ENCODE measurements at places on chromosomes 3 and 15.
A peak's percentile ranks its signal among the peaks of the same experiment; 100 is the strongest.

GRCh38 chr3:193704431-193704830 lies 111.4 kb downstream of the OPA1 start:
- DNase-seq: no peak

- DNase-seq: no peak
Observed at GRCh38 chr3:142656575-142656974, 60.4 kb downstream of the PLS1 start.

- peak; percentile 82 for DNase-seq
Observed at GRCh38 chr15:41490355-41490754, 3.3 kb upstream of the ITPKA start.

DNA sequence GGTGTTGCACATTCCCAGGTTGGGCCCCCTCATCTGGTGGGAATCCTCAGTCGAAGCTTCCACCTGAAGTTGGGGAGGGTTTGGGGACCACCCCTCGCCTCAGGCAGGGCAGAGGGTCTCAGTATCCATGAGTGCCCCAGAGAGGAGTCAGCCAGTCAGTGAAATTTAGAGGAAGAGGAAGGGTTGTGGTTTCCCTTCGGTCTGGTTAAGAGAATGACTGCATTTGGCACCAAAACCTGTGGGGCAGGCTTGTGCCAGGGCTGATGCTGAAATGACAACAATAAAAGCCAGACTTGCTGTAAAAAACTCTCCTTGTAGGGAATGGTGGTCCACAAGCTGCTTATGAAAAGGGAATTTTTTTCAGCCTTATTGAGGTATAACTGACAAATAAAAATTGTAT lies 22.6 kb downstream of the LMCD1 start:
- no peak for DNase-seq

DNA sequence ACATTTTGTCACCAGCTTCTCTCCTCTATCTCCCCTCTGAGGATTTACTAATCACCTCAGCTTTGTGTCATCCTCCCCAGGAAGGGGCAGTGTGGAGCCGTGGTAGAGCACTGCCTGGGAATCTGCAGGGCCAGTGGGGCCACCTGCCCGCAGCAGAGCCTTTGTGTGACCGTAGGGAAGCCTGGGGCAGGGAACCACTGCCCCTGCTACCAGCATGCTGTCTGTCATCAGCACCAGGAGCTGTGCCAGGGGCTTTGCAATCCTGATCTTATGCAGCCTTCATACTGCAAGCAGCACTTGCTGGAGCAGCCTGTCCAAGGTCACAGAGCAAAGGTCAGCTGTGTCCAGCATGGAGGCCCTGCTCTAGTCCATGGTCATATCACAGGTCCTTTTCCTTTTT lies 170.2 kb upstream of the IL12A start:
- DNase-seq: peak; percentile 74

DNA sequence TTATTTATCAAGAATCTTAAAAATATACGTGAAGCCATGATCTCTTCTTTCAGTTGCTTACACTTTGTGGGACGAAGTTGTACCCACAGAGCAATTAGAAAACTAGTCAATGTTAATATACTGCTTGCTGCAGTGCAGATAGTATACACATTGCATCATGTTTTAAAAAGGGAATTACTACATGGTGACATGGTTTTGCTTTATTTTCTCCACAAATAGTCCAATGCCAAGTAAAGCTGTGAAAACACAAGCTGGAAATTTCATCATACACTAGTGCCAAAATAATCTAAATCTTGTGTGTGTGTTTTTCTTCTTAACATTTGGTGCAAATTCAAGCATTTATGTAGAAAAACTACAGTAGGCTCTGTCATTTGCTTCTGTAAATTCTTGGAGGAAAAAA lies 233.0 kb downstream of the EPHA3 start:
- no peak for DNase-seq

DNA sequence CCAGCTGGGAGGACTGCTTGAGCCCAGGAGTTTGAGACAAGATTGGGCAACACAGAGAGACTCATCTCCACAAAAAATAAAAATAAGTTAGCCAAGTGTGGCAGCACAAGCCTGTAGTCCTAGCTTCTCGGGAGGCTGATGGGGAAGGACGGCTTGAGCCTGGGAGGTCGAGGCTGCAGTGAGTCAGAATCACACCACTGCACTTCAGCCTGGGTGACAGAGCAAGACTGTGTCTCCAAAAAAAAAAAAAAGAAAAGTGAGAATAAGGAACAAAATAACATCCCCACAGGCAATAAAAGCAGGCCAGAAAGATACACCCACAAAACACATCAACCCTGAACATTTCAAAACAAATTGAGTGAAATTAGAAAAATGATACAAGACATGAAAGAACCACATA lies 48.7 kb upstream of the OCA2 start:
- DNase-seq: no peak

DNA sequence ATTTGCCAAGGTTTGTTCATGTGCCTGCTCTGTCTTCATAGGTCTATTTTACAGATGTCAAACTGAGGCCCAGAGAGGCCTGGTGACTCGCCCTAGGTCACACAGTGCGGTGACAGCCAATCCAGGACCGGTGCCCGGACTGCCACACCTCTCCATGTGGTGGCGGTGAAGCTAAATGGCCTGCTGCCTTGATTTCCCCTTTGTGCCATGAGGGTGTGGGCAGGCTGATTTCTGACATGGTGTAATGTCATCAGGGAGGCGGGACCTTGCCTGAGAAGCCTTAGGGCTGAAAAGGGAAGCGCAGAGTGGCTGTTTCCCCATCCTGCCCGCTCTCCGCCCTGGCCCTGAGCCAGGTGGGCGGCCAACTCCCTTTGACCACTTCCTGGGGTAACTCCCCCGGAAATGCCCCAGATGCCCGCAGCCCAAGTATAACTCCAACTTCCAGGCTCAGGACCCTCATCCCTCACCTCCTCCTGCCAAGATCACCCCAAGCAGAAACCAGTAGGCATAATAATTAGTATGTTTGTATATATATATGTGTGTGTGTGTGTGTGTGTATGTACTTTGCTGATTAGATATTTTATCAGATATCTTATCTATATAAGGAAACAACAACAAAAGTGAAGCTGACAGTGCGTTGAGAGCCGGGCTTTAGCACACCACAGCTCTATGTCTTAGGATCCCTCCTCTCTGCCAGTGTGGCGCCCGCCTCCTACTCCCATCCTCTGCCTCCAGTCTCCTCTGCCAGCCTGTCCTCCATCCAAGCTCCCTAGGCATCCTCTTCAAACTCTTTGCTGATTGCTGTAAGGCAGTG lies 63.9 kb downstream of the IQSEC1 start:
- DNase-seq: no peak

- peak; percentile 70 for DNase-seq
Observed at GRCh38 chr15:62391641-62392262, 226.7 kb upstream of the C2CD4B start.

Measured in islet precursor cell (in vitro differentiated cells).